Placental epithelial cell (primary cell): ENCODE measurements at places on chromosomes 4 and X. TPM values are rescaled to one million over a fixed set of nuclear protein-coding genes. Genes with fewer than 3 reads are reported as not detected.

The TMEM192 gene
- total RNA-seq = 3.9 and 15.0 TPM in 2 replicates

The CACNA1F gene
- total RNA-seq = not detected in 2 replicates

The PNMA6A gene
- total RNA-seq = under 0.01 and 0.11 TPM in 2 replicates

The TCEAL7 gene
- total RNA-seq = 2.1 and 10.6 TPM in 2 replicates

The CD38 gene
- under 0.01 TPM in 2 replicates for total RNA-seq

The CT45A1 gene
- total RNA-seq = not detected in 2 replicates

The MYOZ2 gene
- not detected in 2 replicates for total RNA-seq

The ERAS gene
- total RNA-seq = not detected in 2 replicates

The DDX60 gene
- total RNA-seq = 2.1 and 5.9 TPM in 2 replicates

The SHISA3 gene
- total RNA-seq = not detected in 2 replicates

The ARX gene
- total RNA-seq = not detected in 2 replicates

The CSAG3 gene
- not detected in 2 replicates for total RNA-seq

The CTAG1B gene
- not detected in 2 replicates for total RNA-seq

The CT45A5 gene
- total RNA-seq = not detected in 2 replicates

The LRCH2 gene
- total RNA-seq = under 0.01 and 0.11 TPM in 2 replicates

The ITGB1BP2 gene
- 0.98 and 3.1 TPM in 2 replicates for total RNA-seq

The POLN gene
- total RNA-seq = 2.8 and 6.7 TPM in 2 replicates

The PRKG2 gene
- total RNA-seq = 0.11 and 0.39 TPM in 2 replicates

The SMR3B gene
- total RNA-seq = not detected in 2 replicates

The CDX4 gene
- total RNA-seq = not detected in 2 replicates

The PPARGC1A gene
- total RNA-seq = under 0.01 and 0.11 TPM in 2 replicates
